ENCODE measurements at places on chromosomes 3 and 15.

DNA sequence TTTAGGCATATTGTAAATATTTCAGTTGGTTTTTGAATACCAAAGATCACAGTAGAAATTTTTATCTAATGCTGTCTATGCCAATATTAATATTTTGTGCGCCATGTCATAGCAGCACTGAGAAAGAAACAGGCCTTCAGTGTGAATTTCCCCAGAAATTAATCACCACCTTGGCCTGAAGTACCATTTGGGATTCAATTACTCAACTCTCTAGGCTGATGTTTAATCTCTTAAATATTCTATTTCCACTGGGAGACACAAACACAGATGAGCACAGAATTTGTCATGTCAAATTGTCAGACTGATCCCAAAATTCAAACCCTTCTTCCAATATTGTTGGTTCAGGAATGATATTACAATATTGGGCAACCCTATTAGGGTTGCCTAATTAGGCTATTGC is 509.3 kb downstream of the ROBO1 start:
- DNase-seq: no peak

DNA sequence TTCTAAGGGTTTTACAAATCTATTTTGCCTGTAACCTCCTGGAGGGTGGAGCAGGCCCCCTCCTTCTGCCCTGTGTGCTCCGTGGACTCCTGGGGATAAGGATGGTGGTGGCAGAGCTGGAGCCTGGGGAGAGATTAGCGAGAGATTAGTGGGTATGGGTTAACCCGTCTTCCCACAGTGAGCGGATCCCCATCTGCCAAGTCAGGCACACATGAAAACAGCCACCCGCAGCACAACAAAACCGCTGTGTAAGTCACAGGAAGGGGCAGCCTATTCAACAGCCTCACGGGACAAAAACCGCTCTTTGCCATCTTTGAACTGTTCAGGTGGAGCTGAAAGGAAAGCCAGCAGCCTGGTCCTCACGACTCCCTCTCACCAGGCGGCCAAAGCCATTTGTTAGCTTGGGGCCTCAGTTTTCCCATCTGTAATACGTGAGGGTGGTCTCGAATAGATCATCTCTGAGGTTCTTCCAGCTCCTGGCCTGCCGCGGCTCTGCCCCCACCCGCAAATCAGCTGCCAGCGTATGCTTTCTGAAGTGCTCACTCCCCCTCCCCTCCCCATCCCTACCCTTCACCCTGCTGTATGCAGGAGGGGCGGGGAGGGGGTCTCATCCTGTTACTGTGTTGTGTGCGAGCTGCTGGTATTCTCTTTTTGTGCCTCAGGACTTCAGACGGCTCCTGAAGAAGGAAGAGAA is 43.6 kb downstream of the PDIA5 start:
- DNase-seq: no peak

DNA sequence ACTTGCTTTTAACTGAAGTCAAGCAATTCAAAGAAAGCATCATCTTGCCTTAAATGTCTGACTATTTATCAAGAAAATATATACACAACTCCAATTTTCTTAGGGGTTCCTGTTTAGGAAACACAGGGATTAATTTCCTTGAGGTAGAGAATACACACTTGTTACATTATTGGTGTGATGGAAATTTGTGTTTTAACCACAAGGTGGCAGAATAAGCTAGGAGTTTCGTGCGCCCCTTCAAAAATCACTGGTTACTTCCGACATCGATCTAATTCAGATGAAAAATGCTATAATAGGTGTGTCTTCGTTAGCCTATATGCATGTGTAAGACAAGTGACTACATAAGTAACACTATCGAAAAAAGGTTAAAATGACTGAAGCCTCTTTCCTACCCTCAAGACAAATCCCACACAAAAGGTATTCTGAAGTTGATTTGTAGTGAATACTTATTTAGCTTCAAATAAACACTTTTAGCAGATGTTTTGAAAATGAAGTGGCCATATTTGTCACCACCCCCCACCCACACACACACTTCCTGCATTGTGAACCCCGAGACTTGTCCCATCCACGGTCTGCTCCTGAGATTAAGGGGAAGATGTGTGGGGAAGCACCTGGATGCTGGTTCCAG is 246.5 kb downstream of the ROBO1 start:
- DNase-seq: no peak

DNA sequence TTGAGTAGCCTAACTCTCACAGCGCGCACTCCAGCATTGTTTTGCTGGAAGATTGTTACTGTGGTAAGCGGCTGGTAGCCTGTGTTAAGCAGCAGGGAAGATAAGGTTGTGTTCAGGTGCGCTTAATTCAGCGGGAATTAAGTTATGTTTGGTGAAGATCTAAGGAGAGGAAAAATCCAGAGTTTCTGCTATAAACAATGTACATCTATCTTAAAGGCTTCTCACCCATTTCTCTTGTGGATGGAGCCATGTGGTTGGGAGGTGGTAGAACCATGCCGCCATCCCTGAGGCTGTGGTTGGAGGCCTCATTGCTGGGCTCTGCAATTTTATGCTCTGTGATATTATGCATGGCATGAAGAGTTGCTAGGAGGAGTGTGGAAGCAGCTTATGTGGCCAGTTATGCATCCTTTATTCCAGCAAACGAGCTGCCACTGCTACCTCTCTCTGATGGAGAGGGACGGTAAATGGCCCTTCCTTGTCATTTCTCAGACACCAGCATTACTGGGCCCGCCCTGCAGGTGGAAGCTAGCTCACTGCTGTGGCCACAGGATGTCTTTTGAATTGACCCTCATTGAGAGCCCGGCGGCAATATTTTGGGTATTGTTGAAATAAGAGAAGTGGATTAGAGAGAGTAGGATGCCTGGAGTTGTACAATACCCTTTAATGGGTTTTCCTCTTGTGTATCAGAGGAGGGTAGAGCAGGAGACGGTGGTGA is 1.3 kb downstream of the MINAR1 start:
- no peak for DNase-seq

DNA sequence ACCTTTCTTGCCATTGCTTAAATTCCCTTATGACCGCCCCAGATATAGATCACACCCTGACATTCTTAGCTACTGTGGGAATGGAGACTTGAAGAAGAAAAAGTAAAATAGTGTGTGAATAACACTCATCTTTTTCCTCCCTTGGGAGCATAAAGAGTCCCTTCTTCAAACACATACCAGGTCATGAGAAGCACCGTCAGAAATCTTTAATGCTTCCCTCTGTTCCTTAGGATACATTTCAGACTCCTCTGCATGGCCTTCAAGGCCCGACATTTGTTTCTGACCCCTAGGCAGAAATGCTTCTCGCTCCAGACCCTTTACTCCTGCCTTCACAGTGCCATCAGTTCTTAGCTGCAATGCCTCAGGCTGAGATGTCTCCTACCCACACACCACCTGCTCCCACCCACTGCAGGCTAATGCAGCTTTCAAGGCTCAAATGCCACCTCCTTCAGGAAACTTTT is 143.8 kb upstream of the IL12A start:
- DNase-seq: no peak

- DNase-seq: no peak
Measured at GRCh38 chr3:112004187-112004586, 5.5 kb downstream of the TAGLN3 start.

GRCh38 chr3:176584413-176585176 is 612.7 kb downstream of the TBL1XR1 start:
- no peak for DNase-seq
